ENCODE measurements at places on chromosomes 5 and 9. TPM values are rescaled to one million over a fixed set of nuclear protein-coding genes. Genes with fewer than 3 reads are reported as not detected.

CDC20B gene
- not detected for total RNA-seq

- H3K27me3 ChIP-seq, result no peaks in the 10 kb centered on the region
- H3K4me1 ChIP-seq, result no peaks in the 10 kb centered on the region
- H3K4me3 ChIP-seq, result no peak overlapping the region
- no peak overlapping the region for H3K27ac ChIP-seq
- DNase-seq, result no peak
- H3K36me3 ChIP-seq, result no peaks in the 10 kb centered on the region
Measured at GRCh38 chr5:181152406-181152805, 5.0 kb downstream of the OR2V2 start.

DNA sequence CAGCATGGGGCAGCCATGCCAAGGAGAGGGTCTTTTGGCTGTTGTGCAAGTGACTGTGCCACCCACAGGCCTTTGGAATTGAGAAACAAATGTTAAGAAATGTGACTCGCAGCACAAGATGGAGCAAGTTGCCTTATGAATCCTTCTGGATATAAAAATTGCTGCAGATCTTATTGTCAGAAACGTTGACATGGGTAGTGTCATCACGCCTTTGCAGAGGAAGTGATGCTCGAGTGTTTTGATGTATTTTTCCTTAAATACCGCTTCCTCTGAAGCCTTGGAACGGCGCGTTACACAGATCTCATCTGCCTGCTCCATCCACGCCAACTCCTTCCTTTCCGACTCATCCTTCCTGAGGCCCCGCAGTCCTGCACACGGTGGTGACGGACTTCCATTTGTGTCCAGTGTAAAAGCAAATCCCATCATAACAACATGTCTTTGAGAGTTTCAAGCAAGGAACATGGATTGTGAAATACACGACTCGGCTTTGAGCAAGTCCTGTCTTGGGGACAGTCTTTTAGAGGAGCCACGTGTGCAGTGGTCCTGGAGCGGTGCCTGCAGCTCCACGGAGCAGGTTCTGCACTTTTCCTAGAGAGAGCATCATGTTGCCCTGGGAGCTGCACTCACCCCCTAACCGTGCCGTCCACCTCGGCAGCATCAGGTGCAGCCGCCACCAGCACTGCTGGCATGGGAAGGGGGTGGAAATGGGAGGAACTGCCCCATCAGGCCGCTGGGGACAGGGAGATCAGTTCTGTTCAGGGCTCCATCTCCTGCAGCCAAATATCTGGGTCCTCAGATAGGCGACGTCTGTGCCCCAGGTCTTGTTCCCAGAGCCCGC, 15.1 kb downstream of the ROPN1L start:
- peaks cover 2% of the 10 kb centered on the region for H3K36me3 ChIP-seq
- no peak overlapping the region for H3K4me3 ChIP-seq
- DNase-seq, result no peak

DNA sequence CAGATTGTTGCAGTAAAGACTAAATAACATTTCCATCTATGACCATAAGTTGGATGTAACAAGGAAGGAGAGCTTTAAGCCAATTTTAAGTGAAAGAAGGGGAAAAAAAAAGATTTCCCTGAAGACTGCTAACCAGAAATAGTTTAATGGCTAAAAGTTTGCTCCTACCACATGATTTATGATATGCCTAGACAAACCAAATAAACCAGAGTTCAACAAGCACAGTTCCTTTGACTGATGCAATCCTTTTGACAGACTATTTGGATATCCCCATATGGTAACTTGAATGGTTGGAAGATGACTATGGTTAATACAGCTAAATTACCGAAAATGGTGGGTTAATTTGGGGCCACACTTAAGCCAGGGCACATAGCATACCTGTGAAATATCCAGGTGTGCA, 338.5 kb downstream of the CETN3 start:
- DNase-seq, result no peak
- H3K36me3 ChIP-seq, result no peaks in the 10 kb centered on the region
- H3K4me3 ChIP-seq, result no peak overlapping the region
- no peak overlapping the region for H3K27ac ChIP-seq
- no peaks in the 10 kb centered on the region for H3K4me1 ChIP-seq

- peak within 1 kb of the TSS; percentile 73 for H3K4me3 ChIP-seq
- peaks cover 14% of the 10 kb centered on the region for H3K4me1 ChIP-seq
- peak within 1 kb of the TSS; percentile 78 for H3K27ac ChIP-seq
- DNase-seq, result peak; percentile 68
- peaks cover 2% of the 10 kb centered on the region for H3K27me3 ChIP-seq
Measured at GRCh38 chr5:132746954-132747615, at the start of gene CCNI2. TSS of gene CCNI2 (plus strand) at chr5:132747426. CDS start at chr5:132747496, 70 bp downstream.

DNA sequence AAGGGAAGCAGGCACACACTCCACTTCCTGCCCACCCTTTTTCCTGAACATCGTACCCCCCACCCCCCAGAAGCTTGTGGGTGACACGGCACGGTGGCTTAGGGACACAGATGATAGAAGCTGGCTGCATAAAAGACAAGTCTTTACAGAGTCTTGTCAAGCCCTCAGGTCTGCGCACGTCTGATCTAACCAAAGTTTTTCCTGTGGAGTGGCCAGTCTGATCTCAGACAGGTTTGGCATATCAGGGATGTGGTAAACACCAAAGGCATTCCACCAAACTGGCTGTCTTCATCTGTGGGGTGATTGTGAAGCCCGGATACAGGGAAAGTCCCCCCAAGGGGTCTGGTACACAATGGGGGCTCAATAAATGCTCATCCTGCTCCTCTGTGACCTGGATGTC, 50.0 kb downstream of the CRB2 start:
- H3K36me3 ChIP-seq, result no peaks in the 10 kb centered on the region
- H3K27me3 ChIP-seq, result no peaks in the 10 kb centered on the region
- no peak overlapping the region for H3K27ac ChIP-seq
- no peak for DNase-seq
- H3K4me3 ChIP-seq, result no peak overlapping the region

PCDHB10 gene
- total RNA-seq, result not detected

NUTM2F gene
- not detected for total RNA-seq

Data from CD4-positive, CD25-positive, alpha-beta regulatory T cell (primary cell).